Right kidney (tissue), 9 donors: ENCODE measurements at places on chromosomes 7 and 10.
A peak's percentile ranks its signal among the peaks of the same experiment; 100 is the strongest.

GRCh38 chr10:101972761-101973160 lies 83.2 kb downstream of the ARMH3 start:
- DNase-seq: no peak

- DNase-seq: no peak
Measured at GRCh38 chr10:673492-673891, 16.0 kb downstream of the DIP2C start.

- no peak for DNase-seq
Measured at GRCh38 chr10:13390604-13391522, 42.8 kb upstream of the SEPHS1 start.

DNA sequence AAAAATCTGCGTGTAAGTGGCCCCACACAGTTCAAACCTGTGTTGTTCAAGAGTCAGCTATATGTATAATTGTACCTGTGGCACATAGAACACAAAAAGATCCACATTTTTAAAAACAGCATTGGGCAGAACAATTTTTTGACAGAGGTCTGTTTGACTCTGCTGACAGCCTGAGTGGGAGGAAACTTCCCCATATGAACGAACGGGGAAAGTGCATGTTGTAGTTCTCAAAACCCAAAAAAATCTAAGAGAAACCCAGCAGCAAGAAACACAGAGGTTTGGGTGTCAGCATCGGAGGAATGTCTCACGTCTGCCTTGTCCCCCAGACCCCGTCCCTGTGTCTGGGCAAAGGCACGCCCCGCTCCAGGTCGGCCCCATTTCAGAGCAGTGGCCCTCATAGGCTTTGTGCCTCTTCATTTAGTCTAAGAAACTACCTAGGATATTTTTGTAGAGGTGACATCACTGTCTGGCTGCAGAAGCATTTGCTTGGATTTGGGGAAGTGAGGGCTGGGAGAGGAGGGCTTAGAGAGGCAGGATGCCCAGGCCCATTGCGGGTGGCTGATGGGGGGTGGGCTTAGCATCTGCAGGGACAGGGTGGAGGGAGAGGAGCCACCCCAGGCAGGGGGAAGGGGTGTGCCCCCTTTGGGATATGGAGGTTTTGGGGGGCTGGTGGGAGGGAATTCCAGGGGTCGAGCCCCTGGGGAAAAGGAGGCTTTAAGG lies 11.0 kb downstream of the CUX1 start:
- no peak for DNase-seq

GRCh38 chr7:8433477-8434289 lies at the start of gene NXPH1:
TSS of gene NXPH1 (plus strand) at chr7:8433609.
- peak; percentile 66 for DNase-seq

- no peak for DNase-seq
Measured at GRCh38 chr7:156378806-156379205, 261.8 kb upstream of the RNF32 start.

DNA sequence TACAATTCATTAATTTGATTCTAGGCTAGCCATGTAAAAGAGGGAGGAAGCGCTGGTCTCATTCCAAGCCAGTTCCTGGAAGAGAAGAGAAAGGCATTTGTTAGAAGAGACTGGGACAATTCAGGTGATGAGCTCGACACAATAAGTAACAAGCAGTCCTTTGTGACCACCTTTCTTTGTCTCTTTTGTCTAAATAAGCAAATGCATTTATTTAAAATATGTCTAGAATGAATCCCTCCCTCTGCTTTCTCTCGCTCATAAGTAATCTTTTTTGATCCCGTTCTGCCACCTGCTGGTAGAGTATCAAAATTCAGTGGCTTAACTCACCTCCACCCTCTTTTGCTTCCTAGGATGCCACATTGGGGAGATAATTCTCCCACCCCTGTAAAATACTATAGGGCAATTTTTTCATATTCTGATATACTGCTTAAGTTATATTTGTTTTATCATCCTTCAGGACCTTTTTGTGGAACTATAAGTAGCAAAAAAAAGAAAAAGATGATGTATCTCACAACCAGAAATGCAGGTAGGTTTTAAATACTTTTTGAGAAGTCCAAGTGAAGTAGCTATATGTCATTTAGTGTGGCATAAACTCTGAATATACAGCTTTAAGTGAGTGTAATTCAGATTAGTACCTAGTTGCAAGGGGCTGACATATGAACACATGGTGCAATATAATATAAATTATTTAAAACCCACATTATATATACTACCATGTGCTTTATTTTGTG lies 91.5 kb downstream of the GSDME start:
- DNase-seq: peak; percentile 17

DNA sequence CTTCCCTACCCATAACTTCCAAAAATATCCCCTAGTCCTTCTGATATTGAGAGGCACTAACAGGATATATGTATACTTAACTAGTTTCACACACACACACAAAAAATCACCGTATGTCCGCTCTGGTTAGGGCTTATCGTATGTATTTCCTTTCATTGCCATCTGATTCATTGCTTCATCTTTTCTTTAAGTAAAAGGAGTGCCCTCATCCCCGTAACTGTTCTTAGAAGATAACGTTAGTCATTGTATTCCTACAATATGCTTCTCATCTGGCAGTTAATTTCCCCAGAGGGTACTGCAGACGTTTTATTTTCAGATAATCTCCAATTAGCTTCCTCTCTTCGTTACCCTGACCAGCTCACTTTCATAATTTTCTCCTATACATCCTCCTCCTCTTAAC lies 37.3 kb downstream of the NRCAM start:
- no peak for DNase-seq

DNA sequence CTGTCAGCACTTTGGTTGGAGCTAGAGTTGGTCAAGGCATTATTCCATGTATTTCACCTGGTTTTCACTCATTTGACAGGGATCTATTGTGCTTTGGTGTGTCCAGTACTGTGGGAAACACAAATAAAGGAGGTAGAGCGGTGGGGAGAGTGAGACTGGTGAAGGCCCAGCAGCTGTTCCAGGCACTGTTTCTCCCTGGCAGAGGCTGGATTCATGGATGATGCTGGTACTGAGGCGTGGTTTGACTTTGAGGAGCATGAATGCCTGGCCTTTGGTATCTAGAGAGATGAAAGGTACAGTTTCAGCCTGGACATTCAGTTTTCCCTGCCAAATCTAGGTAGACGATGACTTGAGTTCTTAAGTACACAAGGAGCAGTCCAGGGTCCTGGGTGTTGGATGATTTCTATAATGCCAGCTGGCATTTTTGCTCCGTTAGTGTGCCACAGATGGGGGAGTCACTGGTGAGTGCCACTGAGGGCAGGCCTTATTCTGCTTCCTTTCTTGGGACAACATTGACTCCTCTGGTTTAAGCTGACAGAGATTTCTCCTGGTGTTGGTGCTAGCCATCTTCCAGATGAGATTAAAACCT lies 162.2 kb upstream of the BMPER start:
- no peak for DNase-seq

GRCh38 chr10:49083261-49083660 lies 32.1 kb downstream of the VSTM4 start:
- no peak for DNase-seq

DNA sequence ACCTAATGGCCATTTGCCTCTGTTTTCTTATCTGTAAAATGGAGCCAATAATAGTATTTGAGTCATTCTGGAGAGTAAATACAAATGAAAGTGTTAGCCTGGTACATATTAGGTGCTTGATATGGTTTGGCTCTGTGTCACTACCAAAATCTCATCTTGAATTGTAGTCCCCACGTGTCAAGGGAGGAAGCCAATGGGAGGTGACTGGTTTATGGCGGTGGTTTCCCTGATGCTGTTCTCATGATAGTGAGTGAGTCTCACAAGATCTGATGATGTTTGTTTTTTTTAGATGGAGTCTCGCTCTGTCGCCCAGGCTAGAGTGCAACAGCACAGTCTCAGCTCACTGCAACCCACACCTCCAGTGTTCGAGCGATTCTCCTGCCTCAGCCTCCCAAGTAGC lies 194.0 kb upstream of the SEMA3E start:
- no peak for DNase-seq

GRCh38 chr7:18762189-18762588 lies 266.6 kb downstream of the HDAC9 start:
- no peak for DNase-seq

- DNase-seq: no peak
Measured at GRCh38 chr7:24877790-24878311, 102.1 kb downstream of the OSBPL3 start.

- DNase-seq: peak; percentile 48
Measured at GRCh38 chr7:35753761-35754603, 46.9 kb upstream of the SEPTIN7 start.

DNA sequence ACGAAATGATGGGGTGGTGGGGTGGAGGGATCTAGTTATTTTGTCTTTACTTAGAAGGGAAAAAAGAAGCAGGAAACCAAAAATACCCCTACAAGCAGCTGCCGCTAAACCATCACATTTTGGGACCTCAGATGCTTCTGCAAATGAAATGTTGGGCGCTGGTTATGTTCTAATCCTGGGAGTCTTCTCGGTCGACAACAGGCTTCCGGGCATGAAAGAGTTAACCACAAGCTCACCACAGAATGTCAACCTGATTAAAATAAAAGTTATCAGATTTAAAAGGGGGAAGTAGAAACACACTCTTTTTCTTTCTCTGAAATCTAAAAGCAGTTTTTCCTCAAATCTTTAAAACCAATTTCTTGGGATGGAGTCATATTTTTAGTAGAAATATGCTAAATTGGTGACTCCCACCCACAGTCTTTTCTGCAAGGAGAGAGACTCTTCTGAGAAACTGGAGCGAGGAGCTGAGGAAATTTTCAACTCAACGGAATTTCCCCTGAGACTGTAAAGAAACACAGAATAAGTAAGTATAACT lies 16.8 kb downstream of the IL2RA start:
- DNase-seq: no peak

DNA sequence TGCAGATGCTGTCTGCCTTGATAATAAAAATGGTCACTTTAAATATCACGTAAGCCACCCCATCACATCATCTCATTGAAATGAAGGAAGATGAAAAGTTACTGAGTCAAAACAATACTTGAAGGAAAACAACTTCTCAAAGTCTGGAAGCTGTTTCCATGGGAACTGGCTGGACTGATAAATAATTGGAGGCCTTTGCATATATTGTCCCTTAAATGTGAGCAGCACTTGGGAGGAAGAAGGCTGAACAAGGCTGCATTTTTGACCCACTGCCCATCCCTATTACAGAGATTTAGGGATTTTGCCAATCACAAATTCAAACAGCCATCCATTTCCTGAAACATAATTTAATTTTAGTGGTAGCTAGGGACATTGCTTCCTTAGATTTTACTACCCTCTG lies 18.2 kb upstream of the MAGI2 start:
- DNase-seq: no peak

DNA sequence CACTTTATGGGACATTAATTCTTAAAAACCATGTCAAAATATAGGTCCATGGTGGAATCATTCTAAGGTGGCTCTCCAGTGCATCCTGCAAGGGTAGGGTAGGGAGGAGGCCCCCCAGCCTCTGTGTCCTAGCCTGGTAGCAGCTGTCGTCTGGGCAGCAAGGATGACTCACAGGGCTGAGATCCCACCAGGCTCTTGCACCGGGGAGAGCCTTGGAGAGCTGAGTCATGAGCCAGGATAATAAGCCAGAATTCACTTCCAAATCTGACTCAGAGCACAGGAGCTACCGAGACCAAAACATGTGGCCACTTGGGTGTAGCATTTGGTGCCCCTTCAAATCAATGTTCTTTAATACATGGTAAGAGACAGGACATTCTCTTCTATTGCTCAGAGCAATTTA lies 298.5 kb downstream of the NEBL start:
- DNase-seq: no peak

GRCh38 chr7:32212321-32212720 lies 142.1 kb upstream of the PDE1C start:
- DNase-seq: no peak

DNA sequence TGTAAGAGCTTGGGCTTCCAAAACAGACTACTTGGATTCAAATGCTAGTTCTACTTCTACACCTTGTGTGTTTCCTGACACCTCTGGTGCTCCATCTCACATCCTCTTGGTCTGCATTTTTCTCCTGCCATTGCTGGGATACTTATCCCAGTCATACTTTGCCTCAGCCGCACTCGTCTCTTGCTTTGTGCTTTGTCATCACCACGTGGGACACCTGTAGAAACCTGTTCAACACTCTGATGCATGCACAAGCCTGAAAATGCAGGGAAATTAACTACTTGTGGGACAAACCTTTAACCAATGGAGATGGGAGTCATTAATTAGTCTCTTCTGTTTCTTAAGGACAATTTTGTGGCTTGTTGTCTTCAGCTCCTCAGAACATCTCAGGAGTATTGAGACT lies 94.2 kb upstream of the PHYHIPL start:
- DNase-seq: no peak

GRCh38 chr7:141737836-141738591 lies at the start of gene SSBP1:
TSS of gene SSBP1 (plus strand) at chr7:141738358. CDS start at chr7:141739167, 809 bp downstream.
- DNase-seq: peak; percentile 96

DNA sequence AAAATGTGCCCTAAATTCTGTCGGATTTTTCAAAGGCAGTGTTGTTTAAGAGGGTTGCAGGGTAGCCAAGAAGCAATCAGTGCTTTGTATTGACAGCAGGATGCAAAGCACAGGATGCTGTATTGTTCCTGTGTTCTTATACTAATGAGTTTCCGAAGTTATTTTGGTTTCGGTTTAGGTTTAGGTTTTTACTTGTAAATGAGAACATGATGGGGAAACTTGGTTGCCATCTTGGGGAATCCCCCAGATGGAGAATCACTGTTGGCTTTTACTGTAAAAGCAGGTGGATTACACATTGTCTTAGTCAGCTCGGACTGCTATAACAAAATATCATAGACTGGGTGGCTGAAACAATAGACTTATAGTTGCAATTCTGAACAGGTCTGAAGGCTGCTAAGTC lies 72.1 kb downstream of the INHBA start:
- DNase-seq: no peak

- DNase-seq: no peak
Measured at GRCh38 chr10:131075218-131075770, 236.2 kb downstream of the TCERG1L start.

DNA sequence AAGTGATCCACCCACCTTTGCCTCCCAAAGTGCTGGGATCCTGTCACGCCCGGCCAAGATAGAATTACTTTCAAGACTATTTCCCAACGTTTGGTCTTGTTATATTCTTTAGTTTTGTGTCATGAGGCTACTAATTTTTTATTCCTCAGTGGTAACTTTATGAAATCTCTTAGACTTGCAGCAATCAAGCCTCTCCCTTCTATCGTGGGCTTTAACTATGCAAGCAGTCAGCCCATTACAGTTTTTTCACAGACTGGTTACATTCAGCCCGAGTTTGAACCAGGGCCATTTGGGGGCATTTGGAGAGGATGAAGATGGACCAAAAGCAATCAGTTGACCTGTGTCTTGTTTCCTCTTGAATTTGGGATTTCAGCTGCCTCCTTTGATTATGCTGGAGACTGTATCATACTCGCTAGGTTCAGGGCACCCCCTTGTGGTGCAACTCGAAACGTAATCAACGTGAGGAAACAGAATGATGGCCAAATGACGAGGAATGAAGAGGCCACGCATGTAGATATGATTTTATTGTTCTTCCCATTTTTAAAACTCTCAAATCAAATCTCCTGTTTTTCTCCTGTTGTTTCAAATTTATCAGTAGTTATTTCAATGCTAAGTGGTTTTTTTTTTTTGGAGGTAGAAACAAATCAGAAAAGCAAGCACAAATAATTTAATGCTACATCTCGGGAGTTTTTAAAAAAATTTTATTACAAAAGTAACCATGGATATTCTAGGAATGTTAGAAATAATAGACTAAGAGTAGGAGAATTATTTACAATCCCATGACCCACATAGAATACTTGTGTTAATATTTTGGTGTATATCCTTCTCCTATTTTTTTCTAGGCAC lies 151.6 kb downstream of the KIAA1217 start:
- peak; percentile 57 for DNase-seq
